ENCODE measurements at places on chromosomes 1 and 21.

GRCh38 chr1:10682449-10683309 is 113.8 kb downstream of the CASZ1 start:
- DNase-seq, result no peak

DNA sequence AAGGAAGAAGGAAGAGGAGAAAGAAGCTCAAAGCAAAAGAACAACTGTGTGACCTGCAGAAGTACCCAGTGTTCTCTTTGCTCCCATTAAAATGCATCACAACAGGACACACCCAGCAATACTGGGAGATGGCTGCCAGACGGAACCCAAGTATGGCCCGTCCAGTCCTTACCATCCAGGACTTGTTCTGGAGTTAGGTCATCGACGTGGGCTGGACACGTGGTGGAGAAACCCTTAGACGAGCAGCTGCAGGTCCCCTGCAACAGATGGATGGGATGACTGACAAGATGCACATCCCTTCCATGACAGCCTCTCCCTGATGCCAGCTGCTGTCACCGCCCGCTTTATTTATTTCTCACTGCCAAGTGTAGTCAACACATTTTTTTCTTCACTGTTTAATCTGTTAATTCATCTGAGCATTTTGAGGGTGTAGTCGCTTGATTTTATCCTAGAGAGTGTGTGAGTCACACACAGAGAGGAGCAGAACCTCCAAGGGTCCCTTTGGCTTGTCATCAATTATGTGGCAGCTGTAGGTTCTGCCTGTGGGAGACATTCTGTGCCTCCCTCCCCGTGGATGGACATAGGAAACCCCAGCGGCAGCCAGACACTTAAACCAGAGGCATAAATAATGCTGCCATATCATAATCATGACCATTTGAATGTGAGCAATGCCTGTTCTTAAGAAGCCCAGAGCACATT is 80.9 kb downstream of the ABCA4 start:
- no peak for DNase-seq

DNA sequence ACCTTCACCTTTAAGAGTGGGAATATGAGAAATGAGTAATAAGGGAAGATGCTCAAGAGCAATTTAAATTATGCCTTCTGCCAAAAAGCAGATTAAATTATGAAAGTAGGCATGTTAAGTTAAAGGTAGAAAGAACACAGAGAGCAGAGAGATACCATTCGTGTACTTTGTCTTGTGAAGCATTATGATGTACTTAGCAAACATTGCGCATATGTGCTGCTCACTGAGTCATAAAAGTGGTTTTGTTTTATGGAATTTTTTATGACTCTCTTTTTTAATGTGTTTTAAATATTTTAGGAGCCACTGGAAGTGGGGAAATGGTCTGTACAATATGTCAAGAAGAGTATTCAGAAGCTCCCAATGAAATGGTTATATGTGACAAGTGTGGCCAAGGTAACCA is 35.3 kb downstream of the MTF2 start:
- no peak for DNase-seq

- DNase-seq, result no peak
These were observed 1.1 kb downstream of the GJB5 start for GRCh38 chr1:34755961-34756360.

GRCh38 chr1:180428782-180429695 is 73.3 kb downstream of the ACBD6 start:
- no peak for DNase-seq

DNA sequence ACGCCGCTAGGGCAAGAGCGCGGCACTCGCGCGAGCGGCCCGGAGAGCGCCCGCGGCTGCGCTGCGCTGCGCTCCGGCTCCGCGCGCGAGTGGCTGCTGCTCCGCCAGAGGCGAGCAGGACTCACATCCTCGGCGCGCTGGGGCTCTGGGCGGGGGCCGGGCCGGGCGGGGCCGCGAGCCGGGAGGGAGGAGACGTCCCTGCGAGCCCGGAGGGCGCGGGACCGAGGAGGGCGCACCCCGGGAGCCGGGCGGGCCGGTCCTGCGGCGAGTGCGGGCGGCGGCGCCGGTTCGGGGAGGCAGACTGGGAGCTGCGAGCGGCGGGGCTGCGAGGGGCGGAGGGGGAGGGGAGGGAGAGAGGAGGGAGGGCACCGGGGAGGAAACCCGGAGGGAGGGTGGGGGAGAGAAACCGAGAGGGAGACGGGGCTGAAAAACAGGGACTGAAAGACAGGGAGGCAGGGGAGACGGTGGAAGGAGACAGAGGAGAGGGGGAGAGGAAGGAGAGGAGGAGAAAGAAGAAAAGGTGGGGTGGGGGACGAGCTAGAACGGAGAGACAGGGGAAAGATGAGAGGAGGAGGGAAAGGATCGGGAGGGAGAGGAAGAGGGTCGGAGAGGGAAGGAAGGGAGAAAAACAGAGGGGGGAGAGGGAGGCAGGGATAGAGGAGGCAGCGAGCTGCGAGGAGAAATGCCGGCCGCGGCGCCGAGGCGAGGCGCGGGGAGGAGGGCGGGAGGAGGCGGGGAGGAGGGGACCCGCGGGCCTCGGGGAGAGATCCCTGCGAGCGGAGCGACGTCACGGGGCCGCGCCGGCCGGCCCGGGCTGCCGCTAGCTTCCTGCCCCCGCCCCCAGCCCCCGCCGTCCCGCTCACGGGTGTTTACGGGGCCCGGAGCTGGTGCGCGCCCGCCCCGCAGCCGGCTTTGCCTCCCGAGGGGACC is at the start of gene CAMK2N1:
Gene CAMK2N1 (minus strand): TSS at position 684 of the 930 bp plus-strand sequence. CDS start 831 bp downstream, outside the sequence.
- no peak for DNase-seq

DNA sequence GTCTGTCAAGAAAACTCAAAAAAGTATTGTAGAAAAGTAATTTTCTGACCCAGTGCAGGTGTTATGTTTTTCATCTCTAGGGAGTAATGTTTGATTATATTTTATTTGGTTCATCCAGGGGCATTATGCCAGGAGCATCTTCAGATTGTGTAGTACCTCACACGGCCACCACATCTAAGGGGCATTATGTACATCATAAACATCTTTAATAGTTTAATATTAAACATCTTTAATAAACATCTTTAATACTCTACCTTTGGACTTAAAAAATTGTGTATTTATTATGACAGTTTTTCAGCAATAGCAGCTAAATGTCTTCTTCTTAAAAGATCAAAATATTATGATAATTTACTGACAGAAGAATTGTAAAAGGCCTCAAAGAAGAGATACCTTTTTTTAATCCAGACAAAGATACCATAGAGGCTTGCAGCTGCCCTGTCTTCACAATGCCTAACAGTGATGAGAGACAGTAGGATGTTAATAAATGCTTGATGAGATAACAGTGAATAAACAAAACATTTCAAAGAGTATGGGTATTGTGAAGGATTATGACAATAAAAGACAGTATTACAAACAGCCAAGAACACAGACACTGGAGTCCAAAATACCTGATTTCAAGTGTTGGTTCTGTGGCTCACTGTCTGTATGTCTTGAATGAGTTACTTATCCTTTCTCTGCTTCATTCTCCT is 240.9 kb upstream of the ADGRL2 start:
- DNase-seq, result no peak

- no peak for DNase-seq
These were observed 106.1 kb upstream of the BMP8A start for GRCh38 chr1:39385067-39385988.

DNA sequence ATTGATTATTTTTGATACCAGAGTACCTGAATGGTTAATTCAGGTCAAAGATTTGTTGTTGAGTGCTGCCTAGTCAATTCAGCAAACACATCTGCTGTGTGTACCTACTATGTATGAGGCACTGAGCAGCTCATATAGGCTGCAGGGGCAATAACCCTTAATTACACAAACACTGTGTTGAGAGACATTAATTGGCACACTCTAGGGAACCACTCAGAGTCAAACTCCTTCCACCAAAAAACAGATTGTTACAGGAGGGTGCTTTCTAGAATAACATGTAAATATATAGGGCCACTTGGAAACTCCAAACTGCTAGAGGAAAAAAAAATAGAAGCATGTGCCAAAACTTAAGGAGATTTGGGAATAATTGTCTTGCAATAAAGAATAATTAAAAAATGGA is 31.3 kb downstream of the UBE2U start:
- DNase-seq, result no peak
